ENCODE measurements at places on chromosomes 12 and 14.

GRCh38 chr12:58433959-58434358, 486.3 kb downstream of the LRIG3 start:
- no peak for DNase-seq

DNA sequence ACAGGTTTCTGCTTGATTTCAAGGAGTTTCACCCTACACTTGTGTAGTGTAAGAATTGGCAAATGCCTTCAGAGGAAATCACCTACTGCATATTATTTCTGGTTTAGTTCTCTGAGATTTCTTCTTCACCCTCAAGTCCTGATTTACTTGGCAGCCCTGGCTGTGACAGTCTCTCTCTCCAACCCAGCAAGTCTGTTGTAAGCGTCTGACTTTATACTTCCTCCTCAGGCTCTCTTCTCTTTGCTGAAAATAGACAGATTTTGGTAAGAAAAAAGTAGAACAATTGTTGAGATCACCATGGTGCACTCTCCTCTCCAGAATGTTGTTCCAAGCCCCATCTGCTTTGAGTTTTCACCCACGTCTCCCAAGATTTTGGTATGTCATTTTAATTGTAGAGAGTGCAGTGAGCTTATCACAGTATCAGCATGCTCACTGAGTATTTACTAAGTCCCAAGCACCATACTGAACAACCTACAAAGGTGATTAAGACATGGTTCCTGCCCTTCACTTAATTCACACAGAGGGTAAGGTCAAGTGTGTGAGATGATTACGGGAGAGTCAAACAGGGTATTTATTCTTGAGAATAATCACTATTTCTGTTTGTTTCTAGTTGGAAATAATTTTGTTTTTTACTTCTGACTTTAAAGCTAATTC, 148.7 kb downstream of the MDGA2 start:
- no peak for DNase-seq

GRCh38 chr12:40034156-40034555, 71.7 kb downstream of the SLC2A13 start:
- no peak for DNase-seq

DNA sequence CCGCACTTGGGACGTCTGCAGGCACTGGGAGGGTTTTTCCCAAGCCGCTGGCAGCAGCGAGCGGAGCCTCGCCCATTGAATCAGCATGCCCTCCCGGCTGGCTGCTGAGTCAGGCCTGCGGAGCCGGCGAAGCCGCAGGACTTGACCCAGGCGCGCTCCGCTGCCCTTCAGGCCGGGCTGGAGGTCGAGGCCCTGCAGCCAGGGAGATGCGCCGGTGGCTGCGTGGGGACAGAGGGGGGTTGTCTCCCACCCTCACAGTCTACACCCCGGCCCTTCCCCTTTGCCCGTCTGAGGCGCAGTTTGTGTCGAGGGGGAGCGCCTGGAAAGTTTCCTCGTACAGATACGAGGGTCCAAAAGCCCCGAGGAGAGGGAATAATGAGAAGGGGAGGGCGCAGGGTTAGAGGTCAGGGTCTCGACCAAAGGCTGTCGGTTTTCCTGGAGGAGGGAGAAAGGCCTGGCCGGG, 759 bp upstream of the KLC1 start:
- DNase-seq = peak; percentile 62

GRCh38 chr12:28110329-28110728, 79.9 kb upstream of the CCDC91 start:
- DNase-seq = no peak

- DNase-seq = peak; percentile 42
These were observed 1.7 kb downstream of the CDKN1B start for GRCh38 chr12:12718853-12719252.

DNA sequence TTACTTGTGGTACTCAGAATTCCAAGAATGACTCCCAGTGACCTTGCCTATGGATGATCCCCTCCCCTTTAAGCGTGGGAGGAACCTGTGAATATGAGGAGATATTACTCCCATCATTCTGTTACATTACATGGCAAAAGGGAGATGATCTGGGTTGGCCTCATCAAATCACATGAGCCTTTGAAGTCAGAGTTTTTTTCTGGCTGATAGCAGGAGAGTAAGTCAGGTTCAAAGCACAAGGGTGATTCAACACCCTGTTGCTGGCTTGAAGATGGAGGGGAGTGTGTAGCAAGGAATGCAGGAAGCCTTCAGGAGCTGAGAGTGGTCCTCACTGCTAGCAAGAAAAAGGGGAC, 9.1 kb upstream of the MDM2 start:
- DNase-seq = no peak

DNA sequence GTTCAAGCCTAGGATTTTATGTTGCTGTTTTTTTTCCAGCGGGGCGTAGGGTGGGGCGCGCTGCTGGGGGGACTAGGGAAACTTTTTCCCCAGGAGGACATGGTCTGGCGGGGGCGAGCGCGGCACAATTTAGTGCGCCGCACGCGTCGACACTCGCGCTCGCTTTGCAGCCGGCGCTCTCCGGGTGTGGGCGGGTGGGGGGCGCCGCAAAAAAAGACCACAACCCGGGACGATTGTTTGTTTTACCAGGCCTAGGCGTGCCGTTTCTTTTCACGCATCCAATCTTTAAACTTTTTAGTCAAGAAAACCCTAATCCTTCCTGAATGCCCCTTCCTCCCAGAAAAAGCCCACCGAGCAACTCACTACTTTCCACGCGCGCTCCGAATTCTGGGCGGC, 865 bp upstream of the ZFP36L1 start:
- no peak for DNase-seq

GRCh38 chr14:61226015-61226654, 55.0 kb downstream of the TMEM30B start:
- no peak for DNase-seq

GRCh38 chr14:101508196-101508947, 52.9 kb upstream of the DIO3 start:
- DNase-seq = no peak

GRCh38 chr12:77500089-77500488, 330.6 kb upstream of the NAV3 start:
- no peak for DNase-seq

DNA sequence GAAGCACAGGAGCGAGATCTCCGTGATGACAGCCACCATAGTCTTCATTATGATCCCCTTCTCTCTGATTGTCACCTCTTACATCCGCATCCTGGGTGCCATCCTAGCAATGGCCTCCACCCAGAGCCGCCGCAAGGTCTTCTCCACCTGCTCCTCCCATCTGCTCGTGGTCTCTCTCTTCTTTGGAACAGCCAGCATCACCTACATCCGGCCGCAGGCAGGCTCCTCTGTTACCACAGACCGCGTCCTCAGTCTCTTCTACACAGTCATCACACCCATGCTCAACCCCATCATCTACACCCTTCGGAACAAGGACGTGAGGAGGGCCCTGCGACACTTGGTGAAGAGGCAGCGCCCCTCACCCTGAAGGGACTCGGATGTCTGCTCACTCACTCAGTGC, 775 bp downstream of the OR10P1 start:
- peak; percentile 53 for DNase-seq

GRCh38 chr12:49882851-49883464, 20.7 kb downstream of the FAIM2 start:
- no peak for DNase-seq
